ENCODE measurements at places on chromosomes 12 and 14.

- DNase-seq: no peak
Observed at GRCh38 chr14:44937547-44937946, 24.2 kb downstream of the KLHL28 start.

DNA sequence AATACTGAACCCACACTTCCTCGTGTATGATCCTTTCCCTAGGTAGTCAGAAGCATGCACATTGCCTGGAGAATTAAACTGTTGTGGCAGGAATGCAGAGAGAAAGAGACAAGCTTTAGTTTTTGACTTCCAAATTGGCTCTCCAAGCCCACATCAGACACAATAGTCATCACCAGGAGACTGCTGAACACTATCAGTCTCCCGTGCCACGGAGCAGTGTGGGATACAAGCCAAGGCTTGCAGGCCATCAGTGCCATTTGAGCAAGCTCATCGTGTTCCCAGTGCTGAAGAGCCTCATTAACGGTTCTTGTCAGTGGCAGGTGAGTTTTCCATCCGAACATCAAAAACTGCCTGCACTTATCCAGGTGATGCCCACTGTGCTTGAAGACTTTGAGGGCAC is 410.8 kb downstream of the NAV3 start:
- DNase-seq: no peak

DNA sequence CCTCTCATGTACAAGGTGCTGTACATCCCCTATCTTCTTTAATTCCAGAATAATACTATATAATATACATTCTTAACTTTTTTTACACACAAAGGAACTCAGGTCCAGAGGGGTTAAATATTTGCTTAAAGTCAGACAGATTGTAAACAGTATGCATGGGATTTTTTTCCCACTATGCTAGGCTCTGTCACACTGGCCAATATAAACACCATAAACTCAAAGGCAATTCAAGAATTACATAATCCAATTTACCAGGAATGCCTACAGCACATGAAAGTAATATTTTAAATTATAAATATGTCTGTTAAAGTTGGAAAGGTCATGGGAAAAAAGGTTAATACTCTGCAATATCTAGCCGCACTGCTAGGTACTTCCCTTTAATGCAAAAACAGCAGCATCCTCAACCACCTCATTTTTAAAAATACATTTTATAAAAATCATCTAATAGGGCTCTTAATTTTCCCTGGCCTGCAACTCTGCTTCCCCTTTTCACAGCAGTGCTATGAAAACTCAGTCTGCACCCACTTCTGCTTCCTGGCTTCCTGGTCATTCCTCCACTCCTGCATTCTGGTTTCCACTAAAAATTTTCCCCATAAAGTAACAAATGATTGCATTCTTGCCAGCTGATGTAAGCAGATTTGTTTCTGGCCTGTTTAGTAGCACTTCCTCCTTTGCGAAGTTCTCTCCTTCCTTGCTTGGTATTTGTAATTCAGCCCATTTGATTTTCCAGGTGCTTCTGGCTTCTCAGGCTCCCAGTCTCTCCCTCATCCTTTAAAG is 128.1 kb downstream of the ITPR2 start:
- no peak for DNase-seq

DNA sequence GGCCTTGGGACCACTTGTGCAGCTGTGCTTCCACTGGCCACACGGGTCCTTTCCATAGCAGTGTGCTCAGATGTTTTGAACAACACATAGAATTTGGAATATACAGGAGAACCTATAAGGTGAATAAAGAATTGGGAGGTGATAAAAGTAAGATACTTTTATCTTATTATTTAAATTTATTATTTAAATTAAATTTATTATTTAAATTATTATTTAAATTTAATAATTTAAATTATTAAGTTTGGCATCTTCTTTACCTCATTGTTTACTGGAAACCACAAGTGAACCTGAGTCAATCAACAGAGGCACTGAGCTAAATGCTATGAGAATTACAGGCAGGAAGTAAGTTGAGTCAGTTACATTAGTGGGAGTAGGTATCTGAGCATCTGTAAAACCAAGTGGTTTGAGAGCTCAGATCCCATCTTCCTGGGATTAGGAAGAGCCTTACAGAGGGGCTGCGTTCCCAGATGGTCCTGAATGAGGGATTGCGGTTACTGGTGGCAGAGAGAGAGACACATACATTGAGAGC is 103.1 kb downstream of the ESR2 start:
- DNase-seq: no peak

GRCh38 chr12:25186788-25187402 is 8.1 kb downstream of the DNAI7 start:
- DNase-seq: no peak

GRCh38 chr14:104392396-104393198 is 187.0 kb upstream of the C14orf180 start:
- DNase-seq: no peak

GRCh38 chr14:61651355-61651754 is 44.0 kb upstream of the HIF1A start:
- DNase-seq: no peak

- DNase-seq: no peak
Observed at GRCh38 chr12:89907659-89908058, 199.0 kb upstream of the ATP2B1 start.

DNA sequence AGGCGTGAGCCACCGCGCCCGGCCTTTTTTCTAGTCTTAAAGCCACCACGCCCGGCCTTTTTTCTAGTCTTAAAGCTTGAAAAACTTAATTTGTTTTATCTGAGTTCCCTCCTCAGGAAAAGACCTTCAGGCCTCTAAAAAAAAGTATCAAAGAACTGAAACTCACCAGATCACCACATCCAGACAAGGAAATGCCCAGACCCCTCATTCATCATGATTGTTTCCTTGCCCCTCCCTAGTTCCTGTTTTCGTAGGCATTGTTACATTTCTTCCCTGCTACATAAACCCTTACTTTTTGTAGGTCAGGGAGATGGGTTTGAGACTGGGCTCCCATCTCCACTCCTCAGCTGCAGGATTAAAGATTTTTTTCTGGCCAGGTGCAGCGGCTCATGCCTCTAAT is 21.1 kb upstream of the VWF start:
- DNase-seq: no peak

GRCh38 chr12:42584651-42585111 is 4.9 kb downstream of the PRICKLE1 start:
- DNase-seq: no peak

DNA sequence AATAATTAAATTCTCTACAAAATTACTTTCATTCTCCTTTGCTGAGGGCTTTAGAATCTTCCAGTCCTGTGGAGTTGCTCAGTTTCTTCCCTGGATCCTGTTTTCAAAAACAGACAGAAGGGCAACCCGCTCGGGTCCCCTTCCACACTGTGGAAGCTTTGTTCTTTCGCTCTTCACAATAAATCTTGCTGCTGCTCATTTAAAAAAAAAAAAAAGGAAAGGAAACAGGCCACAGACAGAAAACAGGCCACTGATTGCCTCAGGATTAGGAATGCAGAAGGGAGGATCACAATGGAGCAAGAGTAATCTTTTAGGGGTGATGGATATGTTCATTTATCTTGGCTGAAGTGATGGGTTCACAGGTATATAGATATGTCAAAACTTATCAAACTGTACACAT is 29.5 kb upstream of the HIGD1C start:
- no peak for DNase-seq

DNA sequence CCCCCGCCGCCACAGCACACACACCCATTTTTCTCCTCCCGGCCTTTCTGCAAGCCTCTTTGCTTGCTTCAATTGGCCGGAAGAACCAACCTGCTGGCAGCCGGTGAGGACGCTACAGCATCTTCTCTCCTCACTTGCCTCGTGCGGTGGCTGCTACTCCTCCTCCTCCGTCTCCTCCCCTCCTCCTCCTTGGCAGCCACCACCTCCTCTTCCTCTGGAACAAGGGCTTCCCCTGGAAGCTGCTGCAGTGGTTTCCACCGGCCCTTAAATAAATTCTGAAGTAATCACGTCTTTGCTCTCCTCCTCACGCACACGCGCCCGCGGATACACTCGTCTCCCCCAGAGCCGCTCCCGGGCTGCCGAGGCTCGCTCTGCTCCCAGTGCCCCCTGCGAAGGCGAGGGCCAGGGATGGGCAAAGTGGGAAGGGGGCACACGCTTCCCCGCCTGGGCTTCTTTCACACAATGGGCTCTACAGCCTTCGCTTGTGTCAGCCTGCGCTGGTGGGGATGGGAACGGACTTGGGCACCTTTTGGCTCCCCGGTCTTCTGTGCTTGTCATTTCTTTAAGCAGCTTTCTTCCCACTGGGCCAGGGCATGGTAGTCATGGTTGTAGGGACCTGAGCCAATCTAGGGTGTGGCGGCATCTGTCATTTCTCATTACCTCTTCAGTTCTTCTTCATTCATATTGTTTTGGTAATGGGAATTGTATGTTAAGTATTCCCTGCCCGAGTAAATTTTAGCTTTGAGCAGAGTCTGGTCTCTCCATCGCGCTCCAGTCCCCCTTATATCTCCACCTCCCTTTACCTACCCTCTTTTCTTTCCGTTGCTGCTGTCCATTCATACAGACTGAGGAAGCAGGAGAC is at the start of gene PPFIA2:
Gene PPFIA2, minus strand, starts transcription at position 161 of the 862 bp plus-strand sequence.
- no peak for DNase-seq

DNA sequence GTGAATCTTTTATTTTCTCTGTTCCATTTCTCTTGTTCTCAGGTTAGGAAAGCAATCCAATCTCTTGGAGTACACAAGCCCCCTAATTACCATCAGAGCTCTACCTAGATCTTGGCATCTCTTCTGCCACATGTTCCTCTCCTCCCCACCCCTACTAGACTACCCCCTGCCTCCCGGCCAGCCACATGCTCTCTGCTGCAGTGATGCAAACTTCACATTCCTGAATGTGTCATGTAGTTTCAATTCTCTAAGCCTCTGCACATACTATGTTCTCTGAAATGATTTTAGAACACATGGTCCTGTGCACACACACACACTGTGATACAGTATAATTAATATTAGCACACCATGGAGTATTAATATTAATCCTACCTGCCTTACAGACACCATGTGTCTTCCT is 104.6 kb downstream of the EFCAB11 start:
- DNase-seq: no peak

GRCh38 chr12:66688846-66689439 is 10.1 kb upstream of the GRIP1 start:
- no peak for DNase-seq

- no peak for DNase-seq
Observed at GRCh38 chr12:20475542-20475941, 107.2 kb downstream of the PDE3A start.

DNA sequence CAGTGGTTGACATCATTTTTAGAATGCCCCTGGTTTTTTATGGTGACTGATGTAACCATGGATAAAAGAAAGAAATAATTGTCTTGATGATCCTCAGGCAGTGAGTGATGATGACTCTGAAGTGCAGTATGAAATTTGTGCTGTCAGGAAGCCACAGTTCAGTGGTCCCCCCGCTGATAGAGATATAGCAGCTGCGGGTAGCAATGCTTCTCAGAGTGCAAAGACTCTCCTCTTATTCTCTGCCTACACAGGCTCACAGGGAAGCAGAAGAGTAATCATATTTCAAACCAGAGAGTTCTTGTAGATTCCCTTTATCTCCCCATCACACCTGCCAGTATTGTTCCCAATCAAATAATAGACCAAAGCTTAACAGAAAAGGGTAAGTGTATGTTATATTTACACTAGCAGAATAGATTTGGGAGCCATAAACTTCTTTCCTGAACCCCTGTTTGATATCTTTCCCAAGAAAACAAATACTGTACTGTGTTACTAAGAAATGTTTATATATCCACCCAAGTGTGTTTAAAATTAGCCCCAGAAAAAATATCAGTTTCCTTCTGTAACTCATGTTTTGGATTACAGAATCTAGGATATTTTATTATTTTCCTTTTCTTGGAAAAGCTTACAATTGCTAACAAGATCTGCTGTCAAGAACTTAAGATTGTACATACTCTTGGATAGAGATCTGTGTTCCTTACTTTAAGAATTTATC is 1817.4 kb upstream of the FLRT2 start:
- DNase-seq: no peak

DNA sequence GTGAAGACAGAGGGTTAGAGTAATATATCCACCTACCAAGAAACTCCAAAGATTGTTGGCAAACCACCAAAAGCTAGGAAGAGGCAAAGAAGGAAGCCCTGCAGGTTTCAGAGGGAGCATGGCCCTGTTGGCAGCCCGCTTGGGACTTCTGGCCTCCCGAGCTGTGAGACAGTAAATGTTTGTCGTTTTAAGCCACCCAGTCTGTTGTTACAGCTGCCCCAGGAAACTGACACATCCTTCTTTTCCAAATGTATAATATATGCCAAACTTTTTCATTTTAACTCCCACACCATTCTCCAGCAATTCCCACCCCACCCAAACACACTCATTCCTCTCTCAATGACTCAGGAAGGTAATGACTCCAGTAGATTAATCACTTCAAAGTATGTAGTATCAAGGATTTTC is 74.0 kb downstream of the RPS29 start:
- no peak for DNase-seq

DNA sequence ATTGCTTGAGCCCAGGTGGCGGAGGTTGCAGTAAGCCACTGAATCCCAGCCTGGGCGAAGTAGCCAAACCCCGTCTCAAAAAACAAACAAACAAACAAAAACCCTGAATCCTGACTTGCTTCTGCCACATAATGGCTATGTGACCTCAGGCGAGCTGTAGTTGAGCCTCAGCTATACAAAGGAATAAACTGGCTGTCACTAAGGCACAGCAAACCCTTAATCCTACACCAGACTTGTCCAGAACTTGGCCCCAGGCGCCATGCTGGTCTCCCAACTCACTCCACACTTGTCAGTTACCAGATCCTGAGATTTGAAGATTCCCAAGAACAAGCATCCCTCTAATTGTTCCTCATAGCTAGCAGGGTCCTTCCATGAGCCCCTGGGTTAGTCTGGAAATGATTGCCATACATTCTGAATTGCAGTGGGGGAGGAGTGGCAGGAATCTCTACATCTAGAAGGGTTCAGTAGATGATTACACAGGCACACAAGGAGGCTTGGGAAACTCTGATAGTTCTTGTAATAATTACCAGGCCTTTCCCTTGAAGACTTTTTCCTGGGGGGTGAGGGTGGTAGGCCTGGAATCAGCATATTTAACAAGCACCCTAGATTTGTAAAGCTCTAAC is 9.9 kb downstream of the MAP3K12 start:
- DNase-seq: no peak

- no peak for DNase-seq
Observed at GRCh38 chr12:51234530-51234929, 4.1 kb upstream of the DAZAP2 start.

DNA sequence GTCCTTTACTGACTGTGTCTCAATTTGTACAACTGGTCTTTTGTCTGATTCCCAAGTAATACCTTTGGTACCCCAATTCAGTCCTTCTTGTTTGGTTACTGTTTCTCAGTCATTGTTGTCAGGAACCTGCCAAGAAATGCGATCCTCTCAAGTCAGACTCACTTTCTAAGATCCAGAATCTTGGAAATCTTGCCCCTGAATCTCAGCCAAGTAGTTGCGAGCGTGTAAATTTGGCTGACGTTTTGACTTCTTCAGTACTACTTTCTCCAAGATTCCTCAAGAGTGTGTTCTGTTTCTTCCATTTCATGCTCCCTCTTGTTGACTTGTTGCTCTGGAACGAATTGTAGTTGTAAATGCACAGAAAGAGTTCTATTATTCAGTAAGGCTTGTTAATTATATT is 114.0 kb downstream of the MSRB3 start:
- no peak for DNase-seq

- DNase-seq: no peak
Observed at GRCh38 chr14:36493761-36494160, 26.3 kb downstream of the NKX2-1 start.

- no peak for DNase-seq
Observed at GRCh38 chr14:103767336-103767894, 51.8 kb downstream of the ZFYVE21 start.
